ENCODE measurements at places on chromosomes 1 and 21.

- peak; percentile 31 for DNase-seq
These were observed 30.9 kb downstream of the PRDM2 start for GRCh38 chr1:13730751-13731482.

DNA sequence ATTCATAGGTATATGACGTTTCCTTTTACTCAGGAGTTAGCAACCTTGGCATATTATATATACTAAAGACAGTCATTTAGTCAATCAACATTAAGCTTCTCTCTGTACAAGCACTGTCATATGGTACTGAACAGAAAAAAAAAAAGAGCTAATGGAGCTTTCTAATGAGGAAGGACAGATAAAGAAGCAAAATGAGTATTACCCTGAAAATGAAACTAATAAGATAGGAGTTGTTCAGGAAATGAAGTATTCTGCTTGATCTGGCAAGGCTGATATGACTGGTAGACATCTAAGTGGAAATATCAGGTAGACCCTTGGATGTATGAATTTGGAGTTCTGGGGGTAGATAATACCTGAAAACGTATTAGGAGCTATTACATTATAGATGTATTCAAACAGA is 4.3 kb upstream of the IKBKE start:
- DNase-seq, result no peak

DNA sequence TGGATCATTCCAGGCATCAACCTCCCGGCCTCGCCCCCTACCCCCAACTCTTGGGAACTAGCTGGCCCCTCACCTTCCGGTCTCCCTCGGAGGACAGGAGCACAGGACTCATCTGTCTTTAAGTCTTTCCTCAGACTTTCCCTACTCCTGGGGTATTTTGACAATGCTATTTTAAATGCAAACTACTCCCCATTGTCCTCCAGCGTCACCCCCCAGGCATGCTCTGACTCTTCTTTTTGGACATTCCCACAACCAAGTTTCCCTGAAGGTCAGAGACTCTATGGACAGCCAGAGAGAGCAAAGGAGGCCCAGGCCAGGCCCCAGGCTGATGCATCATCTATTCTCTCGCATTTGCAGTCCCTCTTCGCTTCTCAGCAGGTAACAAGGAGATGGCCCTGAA is 424.3 kb downstream of the PCP4 start:
- DNase-seq, result no peak

GRCh38 chr21:46131588-46131837 is 23.9 kb downstream of the FTCD start:
- no peak for DNase-seq

- DNase-seq, result peak; percentile 81
These were observed 56.8 kb upstream of the PRDX6 start for GRCh38 chr1:173420330-173420806.
